ENCODE measurements at places on chromosomes 5 and 9.

- DNase-seq, result no peak
Observed at GRCh38 chr9:136220017-136220729, 15.2 kb upstream of the LHX3 start.

DNA sequence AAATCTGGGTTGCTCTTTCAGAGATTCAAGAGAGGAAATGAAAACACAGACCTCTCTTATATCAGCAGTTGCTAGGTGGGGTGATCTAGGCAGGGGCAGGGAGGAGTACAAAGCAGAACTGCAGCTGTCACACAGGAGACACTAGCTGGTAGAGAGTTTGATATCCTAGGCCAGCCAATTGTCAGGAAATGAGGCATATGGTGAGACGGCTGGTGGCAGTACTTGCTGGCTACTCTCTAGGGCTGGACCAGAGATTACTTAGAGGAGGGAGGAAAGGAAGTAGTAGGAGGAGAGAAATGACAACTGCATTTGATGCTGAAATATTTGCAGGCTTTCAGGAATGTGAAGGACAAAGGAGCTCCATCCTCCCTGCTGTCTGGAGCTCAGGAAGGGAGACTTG is 113.8 kb downstream of the TRIM32 start:
- DNase-seq, result no peak

DNA sequence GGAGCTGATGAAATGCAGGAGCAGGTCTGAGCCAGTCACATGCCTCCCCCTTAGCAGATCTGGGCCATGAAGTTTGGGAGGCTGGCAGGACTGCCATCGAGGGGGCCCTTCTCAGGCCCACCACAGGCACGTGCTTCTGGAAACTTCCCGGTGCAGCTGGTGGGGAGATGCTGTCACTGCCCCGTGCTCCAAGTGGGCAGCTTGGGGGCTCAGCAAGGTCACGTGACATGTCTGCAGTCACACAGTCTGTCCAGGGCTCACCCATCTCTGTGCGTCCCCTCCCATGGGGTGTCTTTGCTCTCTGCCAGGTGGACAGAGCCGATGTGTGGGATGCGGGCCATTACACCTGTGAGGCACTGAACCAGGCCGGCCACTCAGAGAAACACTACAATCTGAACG is 79.4 kb upstream of the ASS1 start:
- DNase-seq, result no peak

DNA sequence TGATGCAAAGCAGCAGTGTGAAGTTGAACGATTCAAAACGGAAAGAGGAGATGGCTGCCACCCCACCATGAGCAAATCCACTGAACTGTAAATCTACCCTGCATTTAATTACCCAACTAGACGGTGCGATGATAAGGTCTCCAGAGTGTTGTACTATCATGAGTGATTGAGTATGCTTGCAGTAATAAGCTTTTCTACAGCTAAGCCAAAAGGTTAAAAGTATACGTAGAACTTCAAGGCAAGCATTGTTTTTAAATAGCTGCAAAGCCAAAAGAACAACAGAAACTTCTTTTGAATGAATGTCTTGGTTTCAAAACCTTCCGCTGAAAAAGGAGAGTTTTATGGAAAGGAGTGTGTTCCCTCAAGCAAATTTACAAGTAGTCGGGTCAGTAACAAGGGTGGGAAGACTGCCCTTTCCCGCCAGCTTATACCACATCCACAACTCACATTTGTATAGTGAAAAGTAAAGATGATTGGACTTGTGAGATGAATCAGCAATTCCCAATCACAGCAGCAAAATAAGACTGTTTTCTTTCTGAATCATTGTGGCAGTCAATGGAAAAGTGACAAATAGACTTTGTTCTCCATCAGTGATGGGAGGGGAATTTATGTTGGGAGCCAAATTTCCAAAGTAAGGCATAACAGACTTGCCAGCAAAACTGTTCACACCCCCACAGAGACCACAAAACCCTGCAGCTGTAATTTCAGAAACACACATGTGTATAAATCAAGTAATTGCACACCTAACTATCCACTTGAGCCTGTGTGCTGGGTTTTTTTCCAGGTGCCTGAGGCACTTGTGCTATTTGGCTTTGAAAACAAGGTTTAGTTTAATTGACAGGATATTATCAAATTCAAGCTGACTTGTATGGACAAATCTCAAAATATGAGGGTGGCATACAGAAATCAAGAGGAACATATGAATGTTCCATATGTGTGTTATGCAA is 407.7 kb upstream of the GRAMD2B start:
- DNase-seq, result peak; percentile 63

GRCh38 chr9:128081056-128081455 is 13.0 kb downstream of the SLC25A25 start:
- peak; percentile 98 for DNase-seq

GRCh38 chr9:37421914-37422288 is 595 bp upstream of the GRHPR start:
- DNase-seq, result no peak

- no peak for DNase-seq
Observed at GRCh38 chr9:117643288-117643654, 60.9 kb upstream of the TLR4 start.

DNA sequence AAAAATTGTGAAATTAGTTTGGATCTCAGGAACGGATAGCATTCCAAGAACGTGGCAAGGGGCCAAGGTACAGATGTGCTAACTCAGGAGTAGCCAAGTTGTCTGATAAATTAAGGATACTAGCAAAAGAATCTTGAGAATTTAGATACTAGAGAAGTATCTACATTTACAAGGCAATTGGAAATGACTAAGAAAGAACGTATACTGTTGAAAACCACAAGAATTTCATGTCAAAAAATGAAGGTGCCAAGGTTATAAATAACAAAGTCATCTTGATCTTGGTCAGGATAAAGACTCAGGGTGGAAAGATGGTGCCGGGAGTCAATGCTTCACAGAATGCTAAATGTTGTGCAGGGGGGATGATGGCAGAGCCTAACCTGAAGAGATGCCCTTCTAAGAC is 19.2 kb downstream of the CAPSL start:
- peak; percentile 90 for DNase-seq

DNA sequence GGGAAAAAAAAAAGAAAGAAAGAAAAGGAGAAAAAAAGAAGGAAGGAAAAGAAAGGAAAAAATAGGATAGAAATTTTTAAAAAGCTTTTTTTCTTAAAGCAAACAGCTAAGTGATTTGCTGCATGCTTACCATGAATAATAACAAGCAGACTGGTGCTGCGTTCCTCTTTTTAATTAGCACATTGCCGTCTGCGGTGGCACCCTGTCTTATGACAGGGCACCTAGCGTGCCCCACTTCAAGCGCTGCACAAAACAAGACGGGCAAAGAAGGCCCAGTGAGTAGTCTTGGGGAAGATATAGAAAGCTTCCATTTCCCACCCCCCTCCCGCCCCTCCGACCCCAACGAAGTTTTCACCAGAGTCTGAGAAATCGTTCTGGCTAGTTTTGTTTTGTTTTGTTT is 513.9 kb downstream of the ZNF608 start:
- DNase-seq, result no peak

DNA sequence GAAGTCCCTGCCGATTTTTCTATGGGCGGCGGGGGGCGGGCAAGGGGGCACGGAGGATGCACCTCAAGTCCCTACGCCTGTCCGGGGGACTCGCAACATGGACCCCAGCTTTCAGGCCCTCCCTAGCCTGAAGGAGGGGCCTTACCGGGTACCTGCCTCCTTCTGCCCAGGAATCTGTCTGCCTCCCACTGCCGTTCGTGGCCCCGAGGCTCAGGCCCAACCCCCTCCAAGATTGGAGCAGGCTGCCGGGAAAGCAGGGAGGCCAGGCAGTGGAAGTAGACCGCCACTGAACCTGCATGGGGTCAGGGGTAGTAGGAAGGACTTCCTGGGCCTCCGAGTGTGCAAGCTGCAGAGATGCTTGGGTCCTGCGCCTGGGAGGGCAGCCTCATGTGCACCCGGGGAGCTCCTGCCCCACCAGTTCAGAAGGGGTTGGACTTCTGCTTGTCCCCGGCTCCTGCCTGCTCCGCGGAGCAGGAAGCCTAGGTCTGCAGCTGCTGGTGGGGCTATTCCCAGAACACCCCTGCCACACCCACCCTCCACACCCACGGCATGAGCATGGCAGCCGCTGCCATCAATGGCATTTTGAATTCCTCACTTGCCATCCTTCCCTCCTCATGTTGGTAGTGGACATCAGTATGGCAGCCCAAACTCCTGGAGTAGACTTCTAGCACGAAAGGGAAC is 1312.7 kb upstream of the ACO1 start:
- DNase-seq, result no peak

DNA sequence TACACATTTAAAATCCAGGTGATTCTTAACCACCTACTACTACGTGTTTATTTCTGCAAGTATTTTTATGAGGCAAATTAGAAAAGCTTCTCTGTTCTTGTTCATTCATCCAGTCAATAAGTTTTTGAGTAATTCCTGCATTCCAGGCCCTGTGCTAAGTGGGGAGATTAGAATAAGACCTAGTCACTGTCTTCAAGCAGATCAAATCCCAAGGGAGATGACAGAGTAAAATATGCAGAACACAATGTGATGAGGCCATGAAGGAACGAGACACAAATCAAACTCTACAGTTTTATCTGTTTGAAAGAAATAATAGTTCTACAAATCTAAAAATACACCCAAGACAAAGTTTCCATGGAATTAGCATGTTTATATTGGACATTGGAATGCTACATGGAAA is 158.8 kb downstream of the CEP120 start:
- DNase-seq, result no peak

- DNase-seq, result peak; percentile 30
Observed at GRCh38 chr9:78298046-78298765, 1.3 kb downstream of the PSAT1 start.

- no peak for DNase-seq
Observed at GRCh38 chr5:163978897-163979296, 473.5 kb downstream of the MAT2B start.

DNA sequence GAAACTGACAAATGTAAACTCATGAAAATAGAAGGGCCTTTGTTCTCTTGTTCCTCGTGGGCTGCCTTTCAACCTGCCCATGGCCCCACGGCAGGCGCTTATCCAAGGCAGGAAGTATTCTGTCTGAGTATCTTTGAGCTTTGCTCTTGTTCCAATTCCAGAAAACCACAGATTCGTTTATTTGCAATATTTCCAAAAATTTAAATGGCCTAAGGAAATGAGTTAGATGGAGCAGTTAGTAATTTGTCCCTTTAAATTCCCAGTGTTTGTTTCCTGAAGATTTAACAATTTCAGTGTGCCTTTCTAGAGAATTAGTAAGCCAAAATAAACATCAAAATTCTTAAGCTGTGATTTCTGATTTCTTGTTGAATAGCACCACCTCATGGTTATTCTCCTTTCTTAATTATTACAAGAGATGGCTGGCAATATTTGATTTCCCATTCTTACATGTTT is 299.4 kb upstream of the RASA1 start:
- peak; percentile 15 for DNase-seq

GRCh38 chr9:124863371-124863871 is 1.5 kb downstream of the ARPC5L start:
- no peak for DNase-seq

GRCh38 chr9:16640649-16641048 is 229.8 kb downstream of the BNC2 start:
- DNase-seq, result no peak

- no peak for DNase-seq
Observed at GRCh38 chr5:141758310-141758998, 76.4 kb upstream of the ARAP3 start.

DNA sequence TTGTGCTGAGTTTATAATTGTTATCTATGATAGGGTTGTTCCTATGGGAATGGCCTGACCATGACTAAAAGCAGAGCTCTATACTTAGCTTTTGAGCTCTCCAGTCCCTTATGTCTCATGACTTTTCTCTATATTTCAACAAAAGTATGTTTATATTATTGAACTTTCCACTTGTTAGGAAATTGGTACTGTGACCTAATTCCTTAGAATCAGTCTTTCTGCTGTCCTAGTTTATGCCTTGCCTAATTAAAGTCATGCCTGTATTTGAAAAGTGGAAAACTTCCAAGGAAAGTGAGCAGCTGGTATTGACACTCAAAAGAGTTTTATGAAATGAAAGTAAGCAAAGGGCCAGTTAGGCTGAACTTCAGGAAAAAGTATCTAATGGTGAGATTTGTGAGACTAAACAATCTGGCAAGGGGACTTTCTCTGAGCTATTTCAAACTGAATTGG is 68.6 kb downstream of the XRCC4 start:
- DNase-seq, result peak; percentile 27

DNA sequence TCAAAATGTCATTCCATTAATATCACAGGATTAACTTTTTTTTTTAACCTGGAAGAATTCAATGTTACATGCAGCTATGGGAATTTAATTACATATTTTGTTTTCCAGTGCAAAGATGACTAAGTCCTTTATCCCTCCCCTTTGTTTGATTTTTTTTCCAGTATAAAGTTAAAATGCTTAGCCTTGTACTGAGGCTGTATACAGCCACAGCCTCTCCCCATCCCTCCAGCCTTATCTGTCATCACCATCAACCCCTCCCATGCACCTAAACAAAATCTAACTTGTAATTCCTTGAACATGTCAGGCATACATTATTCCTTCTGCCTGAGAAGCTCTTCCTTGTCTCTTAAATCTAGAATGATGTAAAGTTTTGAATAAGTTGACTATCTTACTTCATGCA is 20.6 kb downstream of the PCA3 start:
- DNase-seq, result no peak

DNA sequence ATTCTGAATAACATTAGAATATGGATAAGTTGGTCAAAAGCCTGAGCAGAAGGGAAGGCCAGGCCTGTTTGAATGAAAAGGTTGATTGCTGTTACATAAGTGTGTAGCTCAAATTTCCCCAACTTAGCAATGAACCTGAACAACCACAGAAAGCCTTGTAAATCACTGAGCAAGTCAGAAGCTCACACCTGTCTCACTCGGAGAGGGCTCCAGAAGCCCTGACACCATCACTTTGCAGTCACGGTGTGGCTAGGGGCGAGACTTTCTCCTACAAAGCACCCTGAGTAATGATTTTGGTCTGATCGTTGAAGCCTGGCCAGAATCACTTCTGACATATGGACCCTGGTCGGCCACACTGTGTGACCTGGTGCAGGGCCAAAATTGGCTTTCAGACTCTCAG is 62.0 kb downstream of the MTX3 start:
- no peak for DNase-seq

- DNase-seq, result no peak
Observed at GRCh38 chr5:32182463-32183063, 8.4 kb upstream of the GOLPH3 start.

DNA sequence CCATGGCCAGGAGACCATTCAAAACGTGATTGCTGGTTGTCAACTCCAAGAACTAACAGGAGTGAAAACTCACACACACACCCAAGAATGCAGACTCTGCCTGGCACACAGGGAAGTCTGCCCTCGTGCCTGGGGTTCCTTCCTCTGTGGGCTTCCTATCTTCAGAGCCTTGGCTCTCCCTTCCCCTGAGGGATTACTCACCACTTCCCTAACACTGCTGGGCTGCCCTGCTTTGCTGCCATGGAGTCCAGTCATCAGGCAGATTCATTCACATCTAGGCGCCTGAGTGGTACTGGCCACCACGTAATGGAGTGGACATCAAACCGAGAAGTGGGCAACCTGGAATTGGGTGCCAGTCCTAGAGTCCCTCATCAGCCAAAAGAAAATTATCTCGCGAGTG is 76.4 kb upstream of the PRSS3 start:
- no peak for DNase-seq

GRCh38 chr9:137095664-137096517 is 9.1 kb downstream of the MAN1B1 start:
- no peak for DNase-seq

GRCh38 chr5:180077594-180078284 is 6.2 kb upstream of the RNF130 start:
- no peak for DNase-seq

- DNase-seq, result no peak
Observed at GRCh38 chr9:105496826-105497225, 49.0 kb downstream of the FSD1L start.

Data from foreskin fibroblast (primary cell).